Kidney (tissue), 22 donors: ENCODE measurements at places on chromosomes 7 and 10.
A peak's percentile ranks its signal among the peaks of the same experiment; 100 is the strongest.

GRCh38 chr10:115045499-115045898 lies 47.7 kb upstream of the ATRNL1 start:
- DNase-seq = no peak

- DNase-seq = no peak
Observed at GRCh38 chr7:25361863-25362262, 133.6 kb upstream of the NPVF start.

DNA sequence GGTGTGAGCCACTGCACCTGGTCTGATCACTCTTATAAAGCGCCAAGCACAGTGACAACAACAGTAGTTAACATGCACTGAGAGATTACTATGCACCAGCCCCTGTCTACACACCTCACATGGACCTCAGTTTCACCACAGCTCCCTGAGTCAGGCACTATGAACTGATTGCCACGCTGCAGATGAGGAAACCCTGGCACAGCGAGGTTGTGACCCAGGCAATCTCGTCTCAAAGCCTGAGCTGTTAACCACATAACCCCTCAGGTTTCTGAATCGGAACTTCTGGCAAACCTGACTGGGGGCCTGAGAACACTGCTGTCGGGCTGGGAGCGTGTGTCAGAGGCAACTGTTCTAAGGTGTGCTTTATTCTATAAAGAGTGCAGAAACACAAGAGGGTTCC lies 150.8 kb downstream of the RNF216 start:
- no peak for DNase-seq

- no peak for DNase-seq
Observed at GRCh38 chr10:44186150-44186549, 198.7 kb downstream of the CXCL12 start.

- DNase-seq = no peak
Observed at GRCh38 chr7:3010161-3010560, 33.5 kb downstream of the CARD11 start.

DNA sequence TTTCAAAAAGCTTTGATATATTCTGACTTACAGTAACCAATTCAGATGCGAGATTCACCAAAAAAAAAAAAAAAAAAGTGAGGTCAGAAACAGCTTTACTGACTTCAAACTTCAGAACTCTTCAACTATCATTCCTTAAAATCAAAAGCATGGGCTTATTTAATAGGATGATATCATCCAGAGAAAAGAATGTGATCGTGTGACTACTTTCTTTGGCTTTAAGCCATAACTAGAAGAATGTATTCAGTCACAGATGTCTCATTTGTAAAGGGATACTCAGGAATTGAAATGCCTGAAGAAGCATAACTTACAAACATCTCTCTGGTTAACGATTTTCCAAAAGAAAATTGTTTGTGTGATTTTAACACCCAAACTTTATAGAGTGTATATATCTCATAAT lies 11.5 kb downstream of the TPK1 start:
- DNase-seq = peak; percentile 40

- no peak for DNase-seq
Observed at GRCh38 chr10:119755446-119755845, 29.6 kb downstream of the INPP5F start.

DNA sequence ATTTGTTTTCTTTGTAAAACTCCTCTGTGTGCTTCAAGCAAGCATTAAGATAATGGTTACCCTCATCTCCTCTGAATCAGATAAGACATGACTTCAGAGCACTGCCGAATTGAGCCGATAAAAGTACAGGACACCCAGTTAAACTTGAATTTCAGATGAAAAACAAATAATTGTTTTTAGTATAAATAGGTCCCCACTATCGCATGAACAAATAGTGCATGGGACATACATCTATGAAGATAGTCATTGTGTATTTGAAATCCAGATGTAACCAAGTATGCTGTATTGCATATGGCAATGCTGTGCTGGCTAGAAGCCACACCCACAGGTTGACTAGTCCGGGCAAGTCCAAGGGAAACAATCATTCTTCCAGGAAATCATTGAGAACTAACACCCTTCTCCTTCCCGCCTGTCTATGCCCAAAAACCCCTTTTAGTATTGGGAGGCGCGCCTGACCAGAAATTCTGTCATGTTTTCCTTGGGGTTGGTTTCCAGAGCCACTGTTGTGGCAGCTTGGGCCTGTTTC lies 12.6 kb upstream of the FGFR2 start:
- DNase-seq = no peak

DNA sequence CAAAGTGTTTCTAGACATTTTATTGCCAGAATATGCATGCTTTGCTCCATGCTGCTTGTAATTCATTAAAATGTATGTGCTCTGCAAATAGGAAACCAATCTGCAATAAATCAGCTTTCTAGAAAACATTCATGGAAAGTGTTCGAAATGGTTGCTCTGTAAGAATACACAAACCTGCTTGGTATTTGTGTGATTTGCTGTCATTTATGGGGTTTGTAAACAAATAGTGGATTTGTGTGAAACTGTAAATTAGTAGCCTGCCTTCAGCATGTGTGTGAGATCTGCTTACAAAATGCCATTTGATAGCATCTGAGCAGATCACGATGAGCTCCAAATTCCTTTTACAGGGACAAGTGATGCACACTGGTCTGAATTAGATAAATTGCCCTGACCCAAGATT lies 219.0 kb upstream of the CSTF2T start:
- no peak for DNase-seq

DNA sequence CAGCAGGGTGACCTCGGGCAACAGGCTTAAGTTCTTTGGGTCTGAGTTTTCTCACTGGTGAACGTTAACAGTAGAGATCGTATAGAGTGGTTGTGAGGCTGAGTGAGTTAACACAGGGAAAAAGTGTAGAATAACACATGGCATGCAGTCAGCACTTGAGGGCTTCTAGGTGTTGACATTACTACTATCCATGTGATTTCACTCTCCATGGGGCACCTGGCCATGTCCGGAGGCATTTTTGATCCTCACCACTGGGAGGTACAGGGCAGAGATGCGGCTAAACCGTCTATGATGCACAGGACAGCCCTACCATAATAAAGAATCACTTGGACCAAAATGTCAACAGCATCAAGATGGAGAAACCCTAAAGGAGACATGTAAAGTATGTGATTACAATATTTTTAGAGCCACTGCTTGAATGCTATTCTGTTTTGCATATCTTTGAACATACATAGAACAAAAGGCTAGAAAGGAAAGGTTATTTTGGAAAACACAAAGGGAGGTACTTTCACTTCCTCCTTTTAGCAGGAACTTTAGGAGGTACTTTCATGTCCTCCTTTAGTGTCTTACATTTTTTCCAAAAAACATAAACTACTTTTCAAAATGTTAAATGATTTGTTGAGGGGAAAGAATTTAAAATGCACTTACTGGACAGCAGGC lies 44.3 kb downstream of the NOD1 start:
- DNase-seq = no peak

DNA sequence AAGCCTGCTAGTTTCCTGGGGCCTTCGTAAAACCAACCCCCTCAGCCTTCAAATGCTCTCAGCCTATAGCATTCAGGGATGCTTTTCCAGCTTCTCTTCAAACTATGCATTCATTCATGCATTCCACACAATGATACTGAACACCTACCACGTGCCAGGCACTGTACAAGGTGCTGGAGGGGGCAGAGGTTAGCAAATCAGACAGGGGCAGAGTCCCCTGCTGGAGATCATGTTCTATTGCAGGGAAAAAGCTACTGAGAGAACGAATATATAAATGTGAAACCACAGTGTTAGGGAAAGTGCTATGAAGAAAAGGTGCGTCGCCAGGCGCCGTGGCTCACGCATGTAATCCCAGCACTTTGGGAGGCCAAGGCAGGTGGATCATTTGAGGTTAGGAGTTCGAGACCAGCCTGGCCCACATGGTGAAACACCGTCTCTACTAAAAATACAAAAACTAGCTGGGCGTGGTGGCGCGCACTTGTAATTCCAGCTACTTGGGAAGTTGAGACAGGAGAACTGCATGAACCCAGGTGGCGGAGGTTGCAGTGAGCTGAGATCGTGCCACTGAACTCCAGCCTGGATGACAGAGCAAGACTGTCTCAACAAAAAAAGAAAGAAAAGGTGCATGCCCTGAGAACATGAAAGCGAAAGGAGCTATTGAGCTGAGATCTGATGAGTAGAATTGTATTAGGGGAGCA lies 64.6 kb upstream of the CALN1 start:
- DNase-seq = no peak

DNA sequence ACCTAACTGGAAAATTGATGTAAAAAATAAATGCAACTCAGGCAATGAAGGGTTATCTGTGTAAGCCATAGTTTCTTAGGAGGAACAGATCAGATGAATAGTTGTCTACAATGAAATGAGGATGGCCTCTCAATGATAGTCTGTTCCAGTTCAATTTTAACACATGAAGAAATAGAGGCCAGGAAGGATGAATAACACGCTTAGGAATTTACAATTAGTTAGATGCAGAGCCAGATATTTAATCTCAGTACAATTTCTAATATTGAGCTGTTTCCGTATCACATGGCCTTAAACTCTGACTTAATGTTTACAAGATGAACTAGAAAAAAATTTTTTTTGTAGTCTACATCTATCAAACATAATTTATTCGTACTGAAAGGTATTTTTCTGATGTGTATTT lies 176.6 kb downstream of the GALNT11 start:
- no peak for DNase-seq

DNA sequence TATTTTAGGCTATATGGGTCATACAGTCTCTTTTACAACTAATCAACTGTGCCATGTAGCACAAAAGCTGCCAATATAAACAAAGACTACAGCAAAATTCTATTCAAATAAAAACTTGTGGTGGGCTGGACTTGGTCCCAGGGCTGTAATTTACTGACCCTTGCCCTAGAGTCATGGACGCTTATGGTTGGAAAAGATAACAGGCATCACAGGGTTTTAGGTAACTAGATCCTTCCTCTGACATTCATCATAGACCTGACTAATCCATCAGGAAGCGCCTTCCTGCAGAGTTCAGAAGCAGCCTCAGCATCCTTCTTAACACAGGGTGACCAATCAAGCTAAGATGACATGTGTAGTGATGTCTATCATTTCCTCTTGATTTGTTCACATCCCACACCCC lies 40.2 kb upstream of the GPAM start:
- no peak for DNase-seq

DNA sequence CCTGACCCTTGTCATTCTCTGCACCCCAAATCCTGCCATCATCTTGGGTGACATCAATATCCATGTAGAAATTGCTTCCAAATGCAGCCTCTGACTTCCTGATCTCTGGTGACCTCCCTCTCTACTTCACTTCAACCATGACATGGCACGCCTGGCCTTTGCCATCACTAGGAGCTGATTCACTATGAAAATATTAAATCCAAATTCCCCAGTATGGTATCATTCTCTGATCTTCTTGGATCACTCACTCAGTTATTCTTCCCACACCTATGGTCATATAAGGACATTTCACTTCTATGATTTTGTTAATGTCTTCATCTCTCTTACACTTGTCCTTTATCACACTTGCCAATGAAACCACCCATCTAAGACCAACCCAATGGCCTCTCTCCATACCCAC lies 73.7 kb upstream of the ODAD2 start:
- DNase-seq = no peak

GRCh38 chr7:16712916-16713315 lies 40.6 kb upstream of the TSPAN13 start:
- no peak for DNase-seq

GRCh38 chr7:124130-124949 lies 68.0 kb upstream of the FAM20C start:
- peak; percentile 40 for DNase-seq

- DNase-seq = peak; percentile 93
Observed at GRCh38 chr7:108004220-108005142, 1.5 kb upstream of the LAMB1 start.
